Ureter (tissue), 1 donor: ENCODE measurements at places on chromosomes 13 and 19. TPM values are rescaled to one million over a fixed set of nuclear protein-coding genes. Genes with fewer than 3 reads are reported as not detected.

Gene HRC
- 5.1 TPM for total RNA-seq

Gene VSTM1
- not detected for total RNA-seq

DNA sequence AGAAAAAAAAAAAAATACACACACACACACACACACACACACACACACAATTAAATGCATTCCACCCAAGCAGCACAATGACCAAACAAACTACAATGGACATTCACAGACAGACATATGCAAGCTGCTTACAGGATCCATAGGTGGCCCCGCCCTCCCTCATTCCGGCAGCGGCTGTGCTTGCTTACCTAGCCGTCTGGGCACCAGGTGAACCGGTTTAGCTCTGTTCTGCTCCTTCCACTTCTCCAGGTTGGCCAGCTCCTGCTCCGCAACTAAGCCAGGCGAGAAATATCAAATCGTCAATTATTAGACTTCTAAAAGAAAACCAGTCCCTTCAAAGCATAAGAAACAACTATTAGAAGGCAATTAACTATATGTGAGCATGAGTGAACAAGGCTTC is 23.1 kb downstream of the EPSTI1 start:
- DNase-seq = peak; percentile 79

DNA sequence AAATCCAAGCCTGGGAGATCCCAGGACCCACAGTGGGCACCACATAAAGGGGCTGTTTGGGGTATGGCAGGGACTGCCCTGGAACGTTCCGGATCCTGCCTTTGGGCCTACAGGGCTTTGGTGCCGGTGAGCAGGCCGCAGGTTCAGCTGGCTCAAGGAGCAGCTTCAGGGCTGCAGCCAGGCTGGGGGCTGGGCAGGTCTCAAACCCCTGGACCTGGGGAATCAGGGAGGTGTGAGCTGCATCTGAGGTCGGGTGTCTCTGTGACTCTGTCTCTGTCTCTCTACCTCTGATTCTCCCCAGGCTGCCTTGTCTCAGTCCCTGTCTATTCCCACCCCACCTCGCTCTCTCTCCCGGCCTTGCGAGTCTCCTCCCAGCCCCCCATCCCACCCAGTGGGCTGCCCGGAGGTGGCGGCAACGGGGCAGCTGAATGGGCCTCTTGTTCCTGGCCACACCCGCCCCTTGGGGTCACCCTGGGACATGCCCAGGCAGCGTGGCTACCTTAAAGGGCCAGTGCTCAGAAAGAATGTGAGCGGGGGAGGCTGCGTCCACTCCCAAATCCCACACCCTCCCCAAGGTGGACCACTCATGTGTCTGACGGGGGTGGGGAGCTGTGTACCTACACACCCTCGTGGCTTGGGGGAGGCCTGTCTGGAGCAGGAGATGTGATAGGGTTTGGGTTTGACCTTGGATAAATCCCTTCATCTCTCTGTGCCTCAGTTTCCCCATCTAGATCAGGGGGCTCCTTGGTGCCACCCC is 31.1 kb downstream of the NFIC start:
- DNase-seq = no peak

DNA sequence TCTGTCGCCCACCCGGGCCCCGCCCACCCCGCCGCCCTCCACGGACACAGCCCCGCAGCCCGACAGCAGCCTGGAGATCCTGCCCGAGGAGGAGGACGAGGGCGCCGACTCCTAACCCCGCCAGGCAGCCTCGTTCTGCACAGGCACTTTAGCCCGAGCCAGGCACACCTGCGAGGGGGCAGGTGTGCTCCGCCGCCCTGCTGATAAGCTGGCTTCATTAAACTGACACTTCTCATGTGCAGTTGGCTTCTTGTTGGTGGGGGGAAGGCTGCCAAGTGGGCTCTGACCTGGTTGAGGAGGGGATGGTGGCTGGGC is 8.2 kb downstream of the IL4I1 start:
- DNase-seq = no peak

DNA sequence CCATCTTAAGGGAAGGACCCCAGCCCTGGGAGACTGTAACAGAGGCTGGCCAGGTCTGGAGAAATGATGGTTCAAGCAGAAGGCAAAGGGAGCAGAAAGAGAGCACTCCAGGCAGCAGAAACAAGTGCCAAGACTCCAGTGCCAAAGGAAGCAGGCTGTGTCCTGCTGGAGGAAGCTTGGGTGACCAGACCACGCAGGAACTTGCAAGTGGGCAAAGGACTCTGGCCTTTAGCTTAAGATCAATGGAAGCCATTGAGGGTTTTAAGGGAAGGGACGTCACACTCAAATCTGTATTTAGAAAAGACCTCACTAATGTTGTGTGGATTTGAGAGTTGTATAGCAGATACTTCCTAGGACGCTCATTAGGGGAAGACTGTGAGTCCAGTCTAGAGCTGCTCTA is 95.5 kb downstream of the MIPEP start:
- DNase-seq = no peak
